ENCODE measurements at places on chromosomes 6 and 20.
A peak's percentile ranks its signal among the peaks of the same experiment; 100 is the strongest.

DNA sequence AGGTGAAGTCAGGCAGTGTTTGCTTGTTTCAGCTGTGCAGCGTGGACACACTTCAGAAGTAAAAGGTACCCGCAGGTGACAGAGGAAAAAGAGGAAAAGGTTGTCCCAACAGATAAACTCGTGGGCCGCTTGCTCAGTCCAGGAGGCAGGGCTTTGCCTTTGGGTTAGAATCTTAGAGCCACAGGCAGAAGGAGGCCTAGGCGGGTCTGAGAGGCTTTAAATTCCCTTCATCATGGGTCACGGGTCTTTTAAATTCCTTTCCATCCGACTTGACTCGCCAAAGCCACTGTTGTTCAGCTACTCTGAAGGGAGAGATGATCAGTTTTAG, 48.2 kb downstream of the AGPAT4 start:
- H3K36me3 ChIP-seq: no peaks in the 10 kb centered on the region
- H3K4me1 ChIP-seq: peaks cover 10% of the 10 kb centered on the region
- H3K4me3 ChIP-seq: no peak overlapping the region
- no peak overlapping the region for H3K27ac ChIP-seq

GRCh38 chr6:91291071-91291470, 704.2 kb upstream of the MAP3K7 start:
- H3K4me1 ChIP-seq: no peaks in the 10 kb centered on the region
- no peaks in the 10 kb centered on the region for H3K27me3 ChIP-seq
- no peak for DNase-seq

DNA sequence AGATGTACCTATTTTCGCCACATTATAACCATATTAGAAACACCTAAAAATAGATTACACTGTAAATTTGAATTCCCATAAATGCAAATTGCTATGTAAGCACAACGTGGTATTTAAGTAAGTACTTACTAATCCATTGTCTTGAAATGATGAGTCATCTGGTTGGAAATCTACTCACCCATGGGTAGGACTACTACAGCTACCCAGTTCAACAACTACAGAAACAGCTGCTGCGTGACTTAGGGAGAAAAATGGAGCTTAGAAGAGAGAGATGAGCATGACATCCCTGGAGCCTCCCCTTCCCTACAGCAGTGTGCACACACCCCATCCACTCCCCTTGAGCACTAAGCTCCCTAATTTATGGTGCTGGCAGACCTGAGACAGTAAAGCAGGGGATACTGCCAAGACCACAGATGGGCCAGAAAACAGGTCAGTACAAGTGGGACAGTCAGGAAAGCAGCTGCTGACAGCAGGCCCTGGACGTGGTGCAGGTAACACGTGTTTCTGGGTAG, 26.9 kb downstream of the RRAGD start:
- H3K4me3 ChIP-seq: no peak overlapping the region
- peaks cover 6% of the 10 kb centered on the region for H3K4me1 ChIP-seq
- no peaks in the 10 kb centered on the region for H3K36me3 ChIP-seq
- H3K27me3 ChIP-seq: no peaks in the 10 kb centered on the region
- no peak for DNase-seq

- H3K4me1 ChIP-seq: no peaks in the 10 kb centered on the region
- no peak overlapping the region for H3K27ac ChIP-seq
- H3K36me3 ChIP-seq: no peaks in the 10 kb centered on the region
Observed at GRCh38 chr6:81051952-81052351, 700.5 kb downstream of the TENT5A start.

DNA sequence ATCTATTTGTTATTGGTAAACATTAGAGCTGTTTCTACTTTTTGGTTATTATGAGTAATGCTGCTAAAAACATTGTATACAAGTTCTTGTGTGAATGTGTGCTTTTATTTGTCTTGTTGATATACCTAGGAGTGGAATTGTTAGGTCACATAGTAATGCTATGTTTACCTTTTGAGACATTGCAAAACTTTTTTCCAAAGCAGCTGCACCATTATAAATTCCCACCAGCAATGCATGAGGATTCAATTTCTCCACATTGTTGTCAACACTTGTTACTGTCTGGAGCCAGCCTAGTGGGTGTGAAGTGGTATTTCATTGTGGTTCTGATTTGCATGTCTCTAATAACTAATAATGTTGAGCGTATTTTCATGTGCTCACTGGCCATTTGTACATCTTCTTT, 145.9 kb downstream of the CCDC170 start:
- H3K4me1 ChIP-seq: no peaks in the 10 kb centered on the region
- H3K27ac ChIP-seq: no peak overlapping the region
- no peaks in the 10 kb centered on the region for H3K36me3 ChIP-seq
- H3K27me3 ChIP-seq: no peaks in the 10 kb centered on the region
- no peak for DNase-seq

- H3K36me3 ChIP-seq: peaks cover 19% of the 10 kb centered on the region
- H3K4me3 ChIP-seq: no peak overlapping the region
- H3K27ac ChIP-seq: no peak overlapping the region
- H3K4me1 ChIP-seq: no peaks in the 10 kb centered on the region
- no peaks in the 10 kb centered on the region for H3K27me3 ChIP-seq
- DNase-seq: no peak
Observed at GRCh38 chr6:20142866-20143265, 69.4 kb downstream of the MBOAT1 start.

DNA sequence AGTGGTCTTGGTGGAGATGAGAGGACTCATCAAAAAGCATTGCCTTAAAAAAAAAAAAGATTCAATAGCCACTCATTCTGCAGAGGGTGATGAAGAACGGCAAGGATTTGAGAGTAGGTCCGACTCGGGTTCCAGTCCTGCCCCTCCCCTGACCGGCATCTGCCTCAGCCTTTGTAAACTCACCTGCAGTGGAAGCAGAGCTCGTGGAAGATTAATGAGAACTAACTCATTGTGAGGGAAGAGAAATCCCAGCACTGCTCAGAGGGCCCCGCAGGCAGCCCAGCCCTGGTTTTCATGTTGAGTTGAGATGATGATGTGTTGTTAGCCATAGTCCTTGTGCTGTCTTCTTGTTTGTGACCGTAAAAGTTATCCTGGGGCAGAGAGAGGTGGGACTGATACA, 59.4 kb downstream of the GCNT2 start:
- H3K27ac ChIP-seq: no peak overlapping the region
- DNase-seq: no peak
- no peaks in the 10 kb centered on the region for H3K36me3 ChIP-seq
- no peak overlapping the region for H3K4me3 ChIP-seq
- no peaks in the 10 kb centered on the region for H3K27me3 ChIP-seq

GRCh38 chr6:6867404-6867799, 240.4 kb upstream of the RREB1 start:
- H3K27me3 ChIP-seq: no peaks in the 10 kb centered on the region
- no peaks in the 10 kb centered on the region for H3K4me1 ChIP-seq
- no peak overlapping the region for H3K4me3 ChIP-seq

- no peaks in the 10 kb centered on the region for H3K4me1 ChIP-seq
- H3K4me3 ChIP-seq: no peak overlapping the region
- H3K27ac ChIP-seq: no peak overlapping the region
- DNase-seq: no peak
- no peaks in the 10 kb centered on the region for H3K36me3 ChIP-seq
Observed at GRCh38 chr6:48933136-48933535, 529.9 kb downstream of the MMUT start.

DNA sequence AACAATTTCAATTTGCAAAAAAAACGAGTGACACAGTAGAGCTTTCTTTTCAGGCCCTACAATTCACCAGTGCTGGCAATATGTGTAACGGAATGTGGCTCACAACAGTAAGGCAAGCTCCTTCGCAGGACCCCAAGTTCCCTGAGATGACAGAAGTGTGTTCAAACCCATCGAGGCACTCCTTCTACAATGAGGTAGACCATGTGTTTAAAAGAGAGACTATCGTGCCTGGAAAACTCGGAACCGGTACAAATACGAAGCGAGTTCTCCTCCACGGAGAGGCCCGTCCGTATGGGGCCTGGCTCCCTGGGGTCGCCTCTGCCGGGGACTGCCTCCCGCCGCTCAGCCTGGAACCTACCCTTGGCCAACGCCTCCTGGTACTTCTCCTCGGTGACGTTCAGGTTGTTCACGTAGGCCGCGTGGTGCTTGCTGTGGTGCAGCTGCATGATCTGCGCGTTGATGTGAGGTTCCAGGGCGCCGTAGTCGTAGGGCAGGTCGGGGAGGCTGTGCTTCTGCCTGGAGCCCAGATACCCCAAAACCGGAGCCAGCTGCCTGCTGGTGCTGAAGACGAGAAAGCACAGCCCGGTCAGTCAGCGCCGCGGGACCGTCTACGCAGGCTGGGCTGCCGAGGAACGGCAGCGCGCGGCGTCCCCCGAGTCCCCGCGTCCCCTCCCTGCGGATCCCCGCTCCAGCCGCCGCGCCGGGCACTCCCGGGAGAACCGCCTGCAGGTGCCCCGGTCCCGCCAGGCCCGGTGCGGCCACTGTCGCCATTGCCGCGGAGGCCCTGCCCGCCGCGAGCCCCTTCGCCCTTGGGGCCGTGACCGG, 526 bp downstream of the SOD2 start:
- peaks cover 52% of the 10 kb centered on the region for H3K4me1 ChIP-seq
- peak overlapping the region; percentile 97 for H3K27ac ChIP-seq
- H3K4me3 ChIP-seq: peak overlapping the region; percentile 97
- H3K27me3 ChIP-seq: no peaks in the 10 kb centered on the region
- peak; percentile 78 for DNase-seq

- DNase-seq: no peak
- no peak overlapping the region for H3K4me3 ChIP-seq
- H3K4me1 ChIP-seq: peaks cover 14% of the 10 kb centered on the region
- H3K36me3 ChIP-seq: no peaks in the 10 kb centered on the region
- no peak overlapping the region for H3K27ac ChIP-seq
Observed at GRCh38 chr6:46486181-46486580, 5.1 kb downstream of the RCAN2 start.

- peak overlapping the region; percentile 50 for H3K27ac ChIP-seq
- peaks cover 37% of the 10 kb centered on the region for H3K4me1 ChIP-seq
- H3K36me3 ChIP-seq: no peaks in the 10 kb centered on the region
Observed at GRCh38 chr6:157535340-157536222, 154.6 kb downstream of the ZDHHC14 start.

GRCh38 chr20:57959589-57959988, 249.8 kb upstream of the PMEPA1 start:
- DNase-seq: no peak
- H3K36me3 ChIP-seq: no peaks in the 10 kb centered on the region
- H3K27me3 ChIP-seq: no peaks in the 10 kb centered on the region
- H3K27ac ChIP-seq: peak overlapping the region; percentile 60
- no peak overlapping the region for H3K4me3 ChIP-seq

- DNase-seq: no peak
- no peak overlapping the region for H3K4me3 ChIP-seq
- peaks cover 20% of the 10 kb centered on the region for H3K4me1 ChIP-seq
- H3K27me3 ChIP-seq: no peaks in the 10 kb centered on the region
- H3K27ac ChIP-seq: no peak overlapping the region
Observed at GRCh38 chr20:38751360-38751976, 3.2 kb downstream of the ACTR5 start.

DNA sequence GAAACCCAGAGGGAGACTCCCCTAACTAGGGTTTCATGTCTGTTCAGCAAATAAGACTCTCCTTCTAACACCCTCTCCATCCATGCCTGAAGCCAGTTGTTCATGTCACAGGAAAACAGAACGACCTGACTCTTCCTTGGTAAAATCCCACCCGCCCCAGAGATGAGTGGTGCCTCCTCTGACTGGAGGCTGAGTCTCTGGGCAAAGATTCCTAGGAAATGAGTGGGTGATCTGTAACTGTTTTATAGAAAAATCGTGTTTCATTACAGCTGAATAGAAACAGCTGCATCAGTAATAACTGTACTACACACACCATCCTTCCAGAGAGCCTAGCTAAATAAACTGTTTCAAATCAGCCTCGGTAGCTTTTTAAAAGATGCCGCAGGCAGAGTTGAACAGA, 37.4 kb upstream of the MRPS10 start:
- peaks cover 16% of the 10 kb centered on the region for H3K4me1 ChIP-seq
- no peak overlapping the region for H3K27ac ChIP-seq
- peaks cover 54% of the 10 kb centered on the region for H3K36me3 ChIP-seq
- H3K27me3 ChIP-seq: no peaks in the 10 kb centered on the region
- no peak overlapping the region for H3K4me3 ChIP-seq

GRCh38 chr20:63687419-63688178, 8.9 kb upstream of the TNFRSF6B start:
- H3K36me3 ChIP-seq: no peaks in the 10 kb centered on the region
- DNase-seq: no peak
- H3K4me1 ChIP-seq: peaks cover 80% of the 10 kb centered on the region
- H3K27ac ChIP-seq: peak overlapping the region; percentile 90
- no peaks in the 10 kb centered on the region for H3K27me3 ChIP-seq

DNA sequence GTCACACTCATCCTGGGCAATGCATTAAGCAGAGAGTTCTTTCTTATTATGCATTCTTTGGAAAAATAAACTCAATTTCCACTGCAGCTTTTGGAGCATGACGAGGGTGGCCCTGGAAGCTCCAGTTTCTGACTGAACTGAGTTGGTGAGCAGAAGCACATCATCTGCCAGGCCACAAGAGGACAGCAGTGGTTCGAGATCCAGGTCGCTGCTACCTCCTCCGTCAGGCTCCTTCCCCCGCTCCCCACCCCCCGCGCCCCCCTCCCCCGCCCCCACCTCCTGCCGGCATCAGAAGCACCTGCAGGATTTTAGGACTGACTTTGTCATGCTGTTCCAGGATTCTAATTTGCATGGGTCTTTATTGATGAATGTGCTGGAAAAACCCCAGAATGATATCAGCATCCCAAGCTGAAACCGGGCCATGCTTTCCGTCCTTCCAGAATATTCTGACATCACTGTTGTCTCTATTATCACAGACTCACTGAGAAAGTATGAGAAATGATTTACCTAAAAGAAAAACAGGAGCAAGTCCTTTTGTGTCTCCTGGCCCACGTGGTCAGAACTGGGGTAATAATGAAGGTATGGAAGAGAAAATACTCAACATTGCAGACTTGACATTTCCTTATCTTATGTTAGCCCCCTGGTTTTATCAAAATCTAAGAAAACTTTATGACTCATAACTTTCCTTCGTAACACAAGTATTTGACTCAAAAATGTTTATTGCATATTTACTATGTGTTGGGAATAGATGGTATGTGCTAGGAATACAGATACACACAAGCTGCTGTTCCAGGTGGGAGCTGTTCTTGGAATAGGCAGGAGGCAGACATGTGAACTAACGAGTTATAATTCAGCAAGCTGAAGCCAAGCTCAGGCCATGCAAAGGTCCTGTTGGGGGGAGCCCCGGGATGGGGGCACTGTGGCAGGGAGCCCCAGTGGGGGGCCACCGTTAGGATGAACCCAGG, 220.2 kb upstream of the EXOC2 start:
- DNase-seq: no peak
- H3K36me3 ChIP-seq: no peaks in the 10 kb centered on the region
- no peak overlapping the region for H3K4me3 ChIP-seq
- H3K27me3 ChIP-seq: peaks cover 9% of the 10 kb centered on the region
- H3K4me1 ChIP-seq: no peaks in the 10 kb centered on the region
